ENCODE measurements at places on chromosomes 13 and 19.
A peak's percentile ranks its signal among the peaks of the same experiment; 100 is the strongest.

DNA sequence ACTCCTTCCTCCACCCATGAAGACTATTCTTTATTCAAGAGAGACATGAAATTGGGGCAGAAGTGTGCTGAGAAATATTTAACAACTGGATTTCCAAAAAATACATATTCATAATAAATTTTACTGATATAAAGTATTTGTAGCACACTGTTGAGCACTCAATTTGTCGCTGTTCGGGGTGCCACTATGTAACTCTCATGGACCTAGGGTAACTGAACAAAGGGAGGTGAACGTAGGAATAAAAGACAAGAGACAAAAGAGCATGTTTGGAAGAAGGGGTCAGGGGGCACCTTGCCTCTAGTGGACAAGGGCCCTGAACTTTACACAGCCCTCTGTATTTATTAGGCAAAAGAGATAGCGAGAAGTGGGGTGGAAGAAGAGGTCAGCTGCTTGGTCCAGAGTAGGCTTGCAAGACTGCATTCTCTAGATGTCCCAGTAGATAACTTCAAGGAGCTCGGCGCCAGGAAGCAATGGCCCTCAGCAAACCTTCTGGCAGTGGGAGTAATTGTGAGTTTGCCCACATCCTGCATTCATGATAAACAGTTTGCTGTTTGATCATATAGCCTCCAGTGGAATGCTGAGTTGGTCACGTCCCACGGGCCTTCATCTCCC lies 4.5 kb upstream of the ZNF175 start:
- DNase-seq: no peak

DNA sequence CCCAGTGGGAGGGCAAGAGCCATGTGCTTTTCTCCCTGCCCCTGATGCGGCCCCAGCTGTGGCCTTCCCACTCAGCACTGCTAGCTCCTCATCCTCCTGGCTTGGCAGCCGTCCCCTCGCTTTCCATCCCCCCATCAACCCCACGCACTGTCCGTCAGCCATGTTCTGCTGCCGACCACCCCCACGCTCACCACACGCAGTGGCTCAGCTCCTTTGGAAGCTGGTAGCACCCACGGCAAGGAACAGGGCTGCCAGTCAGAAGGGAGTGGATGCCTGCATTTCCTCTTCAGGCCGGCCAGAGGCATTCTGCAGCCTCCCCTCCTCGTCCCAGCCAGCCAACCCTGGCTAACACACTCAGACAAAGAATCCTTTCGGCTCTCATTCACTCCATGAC lies 6.3 kb downstream of the CALM3 start:
- DNase-seq: no peak

GRCh38 chr13:32589471-32589870 lies 3.2 kb downstream of the PDS5B start:
- DNase-seq: no peak

GRCh38 chr19:53308339-53308811 lies 25.2 kb upstream of the ZNF845 start:
- no peak for DNase-seq

DNA sequence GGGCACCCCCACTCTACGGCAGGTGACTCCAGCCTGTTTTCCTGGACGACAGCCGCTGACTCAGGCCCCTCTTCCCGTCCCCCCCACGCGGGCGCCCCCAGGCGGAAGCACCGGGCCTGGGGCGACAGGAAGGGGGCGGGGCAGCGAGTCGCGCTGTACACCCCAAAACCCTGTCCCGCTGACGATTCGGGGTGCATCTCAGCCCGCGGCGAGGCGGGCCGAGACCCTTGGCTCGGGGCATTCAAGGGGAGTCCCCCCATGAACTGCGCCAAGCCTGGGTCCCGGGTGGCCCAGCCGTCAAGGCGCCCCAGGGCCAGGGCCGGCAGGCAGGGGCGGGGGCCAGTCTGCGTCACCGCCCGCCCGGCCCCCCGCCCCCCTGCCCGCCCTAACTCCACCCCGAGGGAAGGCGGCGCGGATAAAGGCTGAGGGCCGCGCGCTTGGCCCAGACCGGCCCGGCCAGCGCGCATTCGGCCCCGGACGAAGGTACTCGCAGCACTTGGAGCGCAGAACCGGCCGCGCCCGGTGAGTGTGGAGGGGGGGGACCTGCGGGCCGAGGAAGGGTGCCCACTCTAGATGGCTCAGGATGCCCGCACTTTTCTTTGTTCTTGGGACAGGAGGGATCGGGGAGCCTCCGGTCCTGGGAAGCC lies at the start of gene MIDN:
TSS of gene MIDN (plus strand) at position 445 of the 647 bp plus-strand sequence. CDS start 1,714 bp downstream, outside the sequence.
- DNase-seq: peak; percentile 90

DNA sequence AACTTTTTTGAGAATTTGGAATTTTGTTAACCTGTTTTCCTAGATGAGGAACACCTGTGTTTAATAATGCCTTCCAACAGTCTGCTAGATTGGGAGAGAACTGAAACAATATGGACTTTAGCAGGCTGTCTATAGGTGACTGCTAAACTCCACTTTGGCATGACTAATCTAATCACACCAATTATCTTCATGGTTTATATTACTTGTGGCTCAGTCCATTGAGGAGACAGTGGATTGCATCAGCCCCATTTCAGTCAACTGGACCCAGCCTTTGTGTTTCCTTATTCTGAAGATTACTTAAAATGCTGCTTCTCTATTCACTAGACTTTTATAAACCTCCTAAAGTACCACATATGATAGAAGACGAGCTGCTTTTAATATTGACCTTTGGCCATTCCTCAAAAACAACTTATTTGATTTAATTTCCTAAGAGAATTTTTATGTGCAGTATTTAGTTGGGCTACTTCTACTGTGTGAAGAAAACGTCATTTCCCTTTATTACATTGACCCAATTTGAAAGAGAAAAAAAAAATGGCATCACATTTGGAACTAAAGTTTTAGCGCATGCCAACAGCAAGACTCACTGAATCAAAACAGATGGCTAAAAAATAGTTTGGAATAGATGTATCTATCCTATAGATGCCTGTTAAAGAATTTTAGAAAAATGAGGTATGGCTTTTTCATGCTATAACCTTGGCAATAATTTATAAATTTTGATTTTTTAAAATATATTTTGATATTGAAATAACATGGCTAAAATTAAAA lies 295.8 kb downstream of the NDFIP2 start:
- peak; percentile 61 for DNase-seq

GRCh38 chr13:33087790-33088189 lies 71.6 kb downstream of the KL start:
- DNase-seq: no peak

DNA sequence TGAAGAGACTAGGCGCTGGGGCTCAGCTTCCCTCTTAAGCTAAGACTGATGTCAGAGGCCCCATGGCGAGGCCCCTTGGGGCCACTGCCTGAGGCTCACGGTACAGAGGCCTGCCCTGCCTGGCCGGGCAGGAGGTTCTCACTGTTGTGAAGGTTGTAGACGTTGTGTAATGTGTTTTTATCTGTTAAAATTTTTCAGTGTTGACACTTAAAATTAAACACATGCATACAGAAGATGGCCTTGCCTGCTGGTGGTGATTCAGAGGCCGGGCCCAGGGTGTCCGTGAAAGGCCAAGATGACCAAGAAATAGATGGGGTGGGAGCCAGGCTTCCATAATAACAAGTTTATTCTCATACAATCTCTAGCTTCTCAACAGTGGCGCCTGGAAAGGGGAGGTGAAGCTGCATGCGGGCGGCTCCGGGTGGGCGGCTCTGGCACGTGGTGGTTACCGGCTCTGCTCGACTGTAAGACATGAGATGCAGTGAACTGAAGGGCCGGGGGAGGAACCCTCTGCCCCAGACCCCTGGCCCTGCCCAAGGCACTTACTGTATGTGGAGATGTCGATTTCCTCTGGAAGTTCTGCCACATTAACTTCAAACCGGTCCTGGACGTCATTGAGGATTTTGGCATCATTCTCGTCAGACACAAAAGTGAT lies 10.5 kb downstream of the DDX39A start:
- no peak for DNase-seq

GRCh38 chr13:21911646-21912298 lies 240.9 kb downstream of the FGF9 start:
- DNase-seq: no peak

GRCh38 chr19:51137792-51138425 lies 4.2 kb upstream of the SIGLEC7 start:
- no peak for DNase-seq

- DNase-seq: no peak
These were observed 62.7 kb downstream of the SIPA1L3 start for GRCh38 chr19:37969695-37970094.

- DNase-seq: no peak
These were observed 1268.4 kb upstream of the SPRY2 start for GRCh38 chr13:81609335-81609734.

- no peak for DNase-seq
These were observed 10.6 kb upstream of the FFAR2 start for GRCh38 chr19:35437406-35437951.

DNA sequence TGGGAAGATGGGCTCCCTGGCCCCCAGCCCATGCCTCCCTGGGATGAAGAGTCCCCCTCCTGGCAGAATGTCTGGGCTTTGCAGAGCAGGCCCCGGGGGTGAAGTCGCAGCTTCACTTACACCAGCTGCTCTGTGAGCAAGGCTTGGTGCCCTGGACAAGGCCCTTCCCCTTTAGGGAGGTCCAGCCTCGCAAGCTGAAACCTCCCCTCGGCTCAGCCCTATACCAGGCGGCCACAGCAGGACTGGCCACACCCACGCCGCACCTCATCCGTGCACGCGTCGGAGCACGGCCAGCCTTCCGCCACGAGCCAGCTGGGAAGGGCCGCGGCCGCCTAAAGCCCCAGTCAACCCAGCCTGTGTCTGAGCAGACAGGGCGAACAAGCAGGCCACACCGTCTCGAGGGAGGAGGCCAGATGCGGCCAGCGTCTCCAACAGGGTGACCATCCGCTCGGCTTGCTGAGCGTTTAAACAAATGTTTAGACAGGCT lies 83.2 kb upstream of the MCF2L start:
- DNase-seq: peak; percentile 51

DNA sequence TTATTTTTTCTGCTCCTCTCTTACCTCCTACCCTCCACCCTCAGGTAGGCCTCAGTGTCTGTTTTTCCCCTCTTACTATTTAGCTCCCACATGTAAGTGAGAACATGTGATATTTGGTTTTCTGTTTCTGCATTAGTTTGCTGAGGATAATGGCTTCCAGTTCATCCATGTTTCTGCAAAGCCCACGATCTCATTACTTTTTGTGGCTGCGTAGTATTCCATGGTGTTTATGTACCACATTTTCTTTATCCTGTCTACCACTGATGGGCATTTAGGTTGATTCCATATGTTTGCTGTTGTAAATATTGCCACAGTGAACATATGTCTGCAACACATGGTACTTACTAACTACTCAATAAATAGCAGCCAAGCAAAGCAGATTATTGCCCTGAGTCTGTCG lies 56.8 kb downstream of the DNAJC15 start:
- DNase-seq: no peak

GRCh38 chr13:26255115-26255514 lies 1.2 kb downstream of the CDK8 start:
- DNase-seq: no peak

DNA sequence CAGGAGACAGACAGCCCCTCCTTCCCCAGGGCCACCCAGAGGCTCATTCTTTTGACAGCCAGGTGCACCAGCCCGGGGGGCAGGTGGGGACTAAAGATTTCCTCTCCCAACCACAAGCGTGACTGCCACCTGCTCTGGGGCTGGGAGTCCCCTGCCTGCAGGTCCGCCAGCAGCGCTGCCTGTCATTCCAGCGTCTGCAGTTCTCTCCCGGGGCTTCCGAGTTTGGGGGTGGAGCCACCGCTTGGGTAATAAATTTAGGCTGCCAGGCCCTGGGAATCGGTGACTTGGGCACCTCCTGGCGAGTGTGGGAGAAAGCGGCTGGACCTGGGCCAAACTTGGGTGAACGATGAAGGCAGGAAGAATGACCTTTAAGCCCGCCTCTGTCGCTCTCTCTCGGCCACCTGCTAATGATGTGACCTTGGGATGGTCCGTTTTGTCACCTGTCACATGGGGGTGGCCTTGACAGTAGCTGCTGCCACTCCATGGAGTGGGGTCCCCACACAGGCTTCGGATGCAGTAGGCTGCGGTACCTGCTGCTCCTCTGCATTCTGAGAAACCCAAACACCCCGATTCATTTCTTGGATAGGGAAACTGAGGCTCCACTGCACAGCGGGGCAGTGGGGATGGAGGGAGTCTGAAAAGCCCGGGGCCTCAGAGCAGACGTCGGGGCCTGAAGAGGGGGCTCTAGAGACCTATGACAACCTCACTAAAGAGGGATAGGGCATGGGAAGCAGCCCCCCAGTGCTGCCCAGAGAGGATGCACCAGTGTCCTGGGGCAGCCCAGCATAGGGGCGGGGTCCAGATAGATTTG lies 12.8 kb downstream of the FUT6 start:
- DNase-seq: peak; percentile 53

- peak; percentile 96 for DNase-seq
These were observed 1019.5 kb downstream of the PCDH9 start for GRCh38 chr13:66210677-66211076.

DNA sequence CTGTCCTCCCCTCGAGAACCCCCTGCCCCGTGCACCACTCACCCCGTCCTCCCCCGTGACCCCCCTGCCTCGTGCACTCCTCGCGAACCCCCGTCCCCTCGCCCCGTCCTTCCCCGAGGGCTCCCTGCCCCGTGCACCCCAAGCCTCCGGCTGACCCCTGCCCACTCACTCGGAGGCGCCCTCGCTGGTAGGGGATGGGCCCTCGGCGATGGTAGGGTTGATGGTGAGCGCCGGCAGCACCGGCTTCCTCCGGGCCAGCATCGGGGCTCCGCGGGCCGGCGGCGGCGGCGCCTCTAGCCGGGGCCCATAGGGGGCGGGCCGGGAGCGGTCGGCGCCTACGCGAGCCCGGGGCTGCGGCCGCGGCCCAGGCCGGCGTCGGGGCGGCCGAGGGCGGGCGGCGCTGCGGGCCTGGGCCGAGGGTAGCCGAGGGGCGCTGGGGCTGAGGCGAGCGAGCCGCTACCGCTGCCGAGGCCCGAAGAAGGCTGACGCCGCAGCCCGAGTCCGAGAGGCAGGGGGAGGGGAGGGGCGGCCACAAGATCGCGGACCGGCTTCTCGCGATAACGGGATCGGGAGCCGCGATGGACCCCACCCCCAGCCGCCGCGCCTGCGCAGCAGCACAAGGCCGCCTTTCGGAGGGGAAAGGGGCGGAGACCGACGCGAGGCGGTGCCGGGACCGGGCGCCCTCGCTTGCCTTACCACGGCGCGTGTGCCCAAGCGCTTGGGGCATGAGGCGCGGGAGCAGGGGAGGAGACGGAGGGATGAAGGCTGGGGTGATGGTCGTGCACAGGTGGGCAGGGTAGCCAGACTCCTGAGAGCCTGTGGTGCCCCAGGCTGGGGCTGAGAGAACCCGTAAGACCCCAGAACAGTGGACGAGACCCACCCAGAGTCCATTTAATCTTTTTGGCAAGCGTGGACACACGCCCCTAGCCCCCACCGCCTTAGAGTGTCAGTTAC lies at the start of gene MAP2K2:
TSS of gene MAP2K2 (minus strand) at position 508 of the 954 bp plus-strand sequence. CDS start at position 261, 247 bp downstream.
- peak; percentile 91 for DNase-seq
